GM23338 (cell line): ENCODE measurements at places on chromosomes 11 and 22. TPM values are rescaled to one million over a fixed set of nuclear protein-coding genes. Genes with fewer than 3 reads are reported as not detected.

NTM gene
- 5.3 and 14.6 TPM in 2 replicates for total RNA-seq

SLC16A8 gene
- 0.66 and 1.0 TPM in 2 replicates for total RNA-seq

DNA sequence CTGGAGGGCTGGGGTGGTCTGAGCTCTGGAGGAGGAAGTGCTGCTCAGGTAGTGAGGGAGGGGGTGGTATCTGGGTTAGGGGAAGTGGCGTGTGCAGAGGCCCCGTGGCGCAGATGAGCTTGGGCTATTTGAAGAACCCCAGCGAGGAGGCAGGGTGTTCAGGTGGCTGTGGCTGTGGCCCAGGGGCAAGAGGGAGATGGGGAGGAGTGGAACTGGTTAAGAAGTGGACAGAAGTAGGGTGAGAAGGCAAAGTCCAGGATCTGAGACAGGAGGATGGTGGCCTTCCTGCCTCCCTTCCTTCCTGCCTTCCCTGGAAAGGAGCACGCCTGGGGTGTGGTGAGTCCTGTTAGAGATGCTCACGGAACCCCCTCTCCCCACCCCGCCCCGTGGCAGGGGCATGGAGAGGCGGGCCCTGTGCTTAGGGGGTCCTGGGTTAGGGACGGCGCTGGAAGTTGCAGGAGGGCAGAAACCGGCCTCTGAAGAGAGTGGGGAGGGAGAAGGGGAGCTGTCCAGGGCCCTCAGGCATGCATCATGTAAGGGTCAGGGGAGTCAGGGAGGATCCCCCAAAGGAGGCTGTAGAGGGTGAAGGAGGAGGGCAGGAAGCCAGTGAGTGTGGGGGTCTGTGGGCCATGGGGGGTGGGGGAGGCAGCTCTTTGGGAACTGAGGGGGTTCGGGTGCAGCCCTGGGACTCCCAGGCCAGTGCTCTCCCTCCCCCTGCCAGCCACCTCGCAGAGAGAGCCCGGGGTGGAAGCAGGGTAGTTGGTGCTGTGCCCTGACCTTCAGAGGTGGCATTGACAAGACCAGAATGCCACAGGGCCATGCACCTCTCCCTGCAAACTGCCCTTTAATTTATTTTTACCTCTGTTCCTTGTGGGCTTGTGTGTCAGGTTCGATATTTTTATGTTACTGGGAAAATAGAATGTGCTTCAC lies 63.7 kb upstream of the PARVG start:
- DNase-seq: no peak

GRCh38 chr11:93116641-93117441 lies 81.0 kb downstream of the SLC36A4 start:
- DNase-seq: peak; percentile 75

DNA sequence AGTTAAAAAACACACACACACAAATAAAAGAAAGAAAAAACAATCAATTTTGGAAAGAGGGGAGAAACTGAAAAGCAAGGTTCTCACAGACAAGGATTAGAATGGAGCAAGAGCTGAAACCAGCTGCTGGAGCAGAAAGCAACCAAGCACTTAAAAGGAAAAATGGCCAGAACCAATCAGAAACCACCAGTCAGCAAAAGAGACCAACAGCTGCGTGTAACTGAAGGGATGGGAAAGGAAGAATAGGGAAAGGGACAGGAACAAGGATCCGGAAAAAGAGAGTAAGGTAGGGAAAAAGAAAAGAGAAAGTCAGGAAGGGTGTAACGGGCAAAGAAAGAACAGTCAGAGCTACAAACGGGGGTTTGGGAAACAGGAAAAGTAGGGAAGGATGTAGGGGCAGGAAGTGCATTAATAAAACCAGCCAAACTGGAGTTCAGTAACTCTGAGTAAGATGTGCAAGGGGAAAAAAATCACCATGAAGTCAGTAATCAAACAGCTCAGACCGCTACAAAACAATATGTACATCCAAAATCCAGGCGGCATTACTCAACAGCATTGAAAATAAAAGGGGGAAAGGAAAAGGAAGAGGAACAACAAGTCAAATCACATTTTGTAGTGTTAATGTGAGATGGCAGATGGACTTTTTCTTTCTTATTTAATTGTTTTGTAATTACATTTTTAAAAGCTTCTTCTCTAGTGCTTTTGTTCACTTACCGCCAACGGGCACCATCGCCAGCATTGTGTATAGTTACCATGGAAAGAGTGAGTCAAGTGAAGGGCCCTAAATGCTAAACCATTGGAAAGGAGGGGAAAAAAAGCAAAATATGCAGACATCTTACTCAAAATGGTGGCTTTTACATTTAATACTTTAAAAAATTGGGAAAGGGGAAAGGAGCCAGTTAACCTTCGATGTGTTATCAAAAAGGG lies 49.2 kb downstream of the APOL5 start:
- DNase-seq: peak; percentile 56

DNA sequence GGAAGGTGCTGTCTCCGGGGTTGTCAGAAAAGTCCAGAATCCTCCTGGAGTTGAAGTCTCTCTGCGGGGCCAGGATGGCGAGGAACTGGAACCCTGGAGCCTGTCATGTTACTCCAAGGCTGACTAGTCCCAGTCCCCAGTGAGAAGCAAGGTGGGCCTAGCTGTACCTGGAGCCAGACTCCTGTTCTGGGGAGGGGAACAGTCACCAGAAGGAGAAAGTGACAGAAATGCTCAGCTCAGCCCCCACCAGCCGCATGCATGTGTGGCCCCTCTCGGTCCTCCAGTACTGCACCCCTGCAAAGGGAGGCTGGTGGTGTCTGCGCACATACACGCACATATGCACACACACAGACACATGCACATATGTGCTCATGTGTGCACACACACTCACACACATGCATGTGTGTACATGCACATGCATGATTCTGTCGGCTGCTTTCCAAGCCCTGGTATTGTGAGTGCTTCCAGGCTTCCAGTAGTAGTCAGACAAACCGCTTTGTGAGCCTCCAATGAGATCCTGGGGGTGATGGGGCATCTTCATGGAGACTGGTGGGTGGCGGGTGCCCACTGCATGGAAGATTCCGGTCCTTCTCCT lies 54.3 kb downstream of the RTL6 start:
- DNase-seq: no peak

DNA sequence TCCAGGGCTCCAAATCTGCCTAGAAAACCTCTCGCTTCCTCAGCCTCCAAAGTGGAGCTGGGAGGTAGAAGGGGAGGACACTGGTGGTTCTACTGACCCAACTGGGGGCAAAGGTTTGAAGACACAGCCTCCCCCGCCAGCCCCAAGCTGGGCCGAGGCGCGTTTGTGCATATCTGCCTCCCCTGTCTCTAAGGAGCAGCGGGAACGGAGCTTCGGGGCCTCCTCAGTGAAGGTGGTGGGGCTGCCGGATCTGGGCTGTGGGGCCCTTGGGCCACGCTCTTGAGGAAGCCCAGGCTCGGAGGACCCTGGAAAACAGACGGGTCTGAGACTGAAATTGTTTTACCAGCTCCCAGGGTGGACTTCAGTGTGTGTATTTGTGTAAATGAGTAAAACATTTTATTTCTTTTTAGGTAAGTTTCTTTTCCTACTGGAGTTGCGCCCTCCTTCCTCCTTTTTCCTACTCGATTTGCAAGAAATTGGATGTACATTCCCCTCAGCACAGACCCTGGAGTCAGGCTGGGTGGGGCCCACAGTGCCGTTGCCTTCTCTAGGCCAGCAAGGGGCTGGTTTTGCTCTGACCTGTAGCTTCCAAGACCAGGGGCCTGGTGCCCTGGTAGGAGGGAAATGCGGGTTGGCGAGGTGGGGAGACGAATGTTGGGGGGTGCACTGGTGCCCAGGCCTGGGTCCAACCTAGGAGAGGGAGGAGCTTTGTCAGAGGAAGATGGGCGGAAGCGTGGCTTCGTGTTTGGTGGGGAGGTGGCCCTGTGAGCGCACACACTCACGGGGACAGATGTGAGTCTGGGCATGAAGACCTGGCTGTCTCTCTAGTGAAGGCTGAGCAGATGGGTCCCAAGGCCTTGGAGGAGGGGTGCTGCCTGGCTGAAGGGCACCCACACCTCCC lies 50.6 kb downstream of the ST14 start:
- no peak for DNase-seq

DNA sequence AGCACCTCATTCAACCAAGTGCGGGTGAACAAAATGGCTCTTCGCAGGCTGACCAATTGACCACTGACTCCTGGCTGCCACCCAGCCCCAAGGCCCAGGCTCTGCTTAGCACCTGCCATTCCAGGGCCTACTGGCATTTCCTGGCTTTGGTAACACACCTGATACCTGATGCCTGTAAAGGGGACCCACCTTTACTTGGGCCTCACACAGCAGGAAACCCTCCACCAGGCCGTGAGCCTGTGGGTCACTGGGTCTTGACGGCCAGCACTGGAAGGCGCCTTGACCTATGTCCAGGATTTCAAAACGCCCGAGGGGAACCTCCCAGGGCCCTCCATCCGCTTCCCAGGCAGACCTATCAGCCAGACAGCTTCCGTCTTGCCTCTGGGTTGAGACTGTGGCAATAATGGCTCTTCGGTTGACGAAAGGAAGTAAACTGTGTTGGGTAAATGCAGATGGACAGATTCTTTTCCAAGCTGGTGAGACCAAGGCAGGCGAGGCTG lies 16.8 kb upstream of the TMEM184B start:
- no peak for DNase-seq

- no peak for DNase-seq
Observed at GRCh38 chr22:44573451-44573850, 75.4 kb upstream of the RTL6 start.

VSIG10L2 gene
- total RNA-seq: not detected in 2 replicates

DNA sequence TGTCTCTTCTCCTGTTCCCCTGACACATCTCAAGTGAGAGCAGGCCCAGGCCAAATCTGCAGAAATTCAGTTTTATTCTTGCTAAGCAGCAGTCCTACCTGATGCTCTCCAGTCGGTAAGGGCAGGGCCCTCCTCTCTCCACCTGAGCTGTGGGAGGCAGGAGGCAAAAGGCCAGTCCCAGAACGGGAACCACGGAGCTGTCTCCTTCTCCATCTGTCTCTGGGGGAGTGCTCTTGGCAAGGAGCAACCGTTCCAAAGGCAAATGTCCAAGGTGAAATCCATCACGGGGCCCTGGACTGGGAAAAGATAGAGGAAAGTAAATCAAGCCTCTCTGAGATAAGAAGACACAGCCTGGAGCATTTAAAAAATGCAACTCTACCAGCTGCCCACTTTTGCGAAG lies 65.2 kb upstream of the CDON start:
- no peak for DNase-seq

OSBP gene
- 35.7 and 39.3 TPM in 2 replicates for total RNA-seq

- DNase-seq: no peak
Observed at GRCh38 chr22:26983311-26983710, 325.9 kb downstream of the MIAT start.

- DNase-seq: no peak
Observed at GRCh38 chr11:10358696-10359095, 53.8 kb downstream of the ADM start.

- no peak for DNase-seq
Observed at GRCh38 chr11:11311169-11311568, 41.9 kb downstream of the CSNK2A3 start.

GRIK4 gene
- total RNA-seq: 1.4 and 2.2 TPM in 2 replicates

DNA sequence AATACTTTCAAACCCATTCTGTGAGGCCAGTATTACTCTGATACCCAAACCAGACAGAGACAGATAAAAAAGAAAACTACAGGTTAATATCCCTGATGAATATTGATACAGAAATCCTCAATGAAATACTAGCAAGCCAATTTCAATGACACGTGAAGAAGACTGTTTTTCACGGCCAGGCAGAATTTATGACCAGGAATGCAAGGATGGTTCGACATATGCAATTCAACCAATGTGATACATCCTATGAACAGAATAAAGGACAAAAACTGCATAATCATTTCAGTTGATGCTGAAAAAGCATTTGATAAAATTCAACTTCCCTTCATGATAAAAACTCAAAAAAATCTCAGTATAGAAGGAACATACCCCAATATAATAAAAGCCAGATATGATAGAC lies 44.5 kb downstream of the SLC22A24 start:
- DNase-seq: no peak
